ENCODE measurements at places on chromosomes 3 and 15.

DNA sequence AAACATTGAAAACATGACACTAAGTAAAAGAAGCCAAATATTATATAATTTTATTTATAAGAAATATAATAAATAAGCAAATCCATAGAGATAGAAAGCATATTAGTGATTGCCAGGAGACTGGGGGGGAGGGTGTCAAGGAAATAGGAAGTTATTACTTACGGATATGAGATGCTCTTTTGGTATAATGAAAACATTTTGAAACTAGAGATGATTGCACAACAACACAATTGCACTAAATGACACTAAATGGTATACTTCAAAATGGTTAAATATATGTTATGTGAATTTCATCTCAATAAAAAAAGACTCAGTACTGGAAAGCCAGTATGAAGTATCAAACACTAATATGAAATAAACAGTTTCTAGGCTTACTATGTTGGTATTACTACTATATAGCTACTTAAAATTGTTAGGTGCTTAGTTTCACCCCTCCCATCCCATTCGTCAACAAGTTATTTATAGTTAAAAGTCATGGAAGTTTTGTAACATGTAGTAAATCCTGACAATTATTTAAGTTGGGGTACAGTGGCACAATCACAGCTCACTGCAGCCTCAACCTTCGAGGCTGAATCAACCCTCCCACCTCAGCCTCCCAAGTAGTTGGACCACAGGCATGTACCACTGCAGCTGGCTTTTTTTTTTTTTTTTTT is 43.7 kb downstream of the STAG1 start:
- no peak for DNase-seq

- DNase-seq = no peak
Observed at GRCh38 chr3:42658091-42658770, 4.7 kb downstream of the ZBTB47 start.

DNA sequence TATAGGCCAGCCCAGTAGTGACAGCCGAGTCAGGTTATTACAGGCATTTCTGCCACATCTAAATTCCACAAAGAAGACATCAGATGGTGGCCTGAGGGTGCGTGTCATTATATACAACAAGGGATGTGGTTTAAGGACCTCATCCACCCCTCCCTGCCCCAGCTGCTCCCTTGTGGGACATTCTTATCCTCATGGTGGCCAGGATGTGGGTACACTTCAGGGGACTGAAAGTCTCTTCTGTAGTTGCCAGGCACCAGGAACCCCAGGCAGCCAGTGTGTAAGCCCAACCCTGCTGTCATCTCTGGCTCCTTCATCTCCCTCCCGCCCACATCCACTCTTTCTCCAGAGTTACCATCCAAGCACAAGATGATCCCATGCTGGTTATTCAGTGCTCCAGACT is 224.9 kb upstream of the TOPAZ1 start:
- no peak for DNase-seq

- DNase-seq = no peak
Observed at GRCh38 chr3:39208463-39209055, 16.2 kb upstream of the XIRP1 start.

- DNase-seq = no peak
Observed at GRCh38 chr15:43541785-43542184, 24.4 kb downstream of the MAP1A start.

DNA sequence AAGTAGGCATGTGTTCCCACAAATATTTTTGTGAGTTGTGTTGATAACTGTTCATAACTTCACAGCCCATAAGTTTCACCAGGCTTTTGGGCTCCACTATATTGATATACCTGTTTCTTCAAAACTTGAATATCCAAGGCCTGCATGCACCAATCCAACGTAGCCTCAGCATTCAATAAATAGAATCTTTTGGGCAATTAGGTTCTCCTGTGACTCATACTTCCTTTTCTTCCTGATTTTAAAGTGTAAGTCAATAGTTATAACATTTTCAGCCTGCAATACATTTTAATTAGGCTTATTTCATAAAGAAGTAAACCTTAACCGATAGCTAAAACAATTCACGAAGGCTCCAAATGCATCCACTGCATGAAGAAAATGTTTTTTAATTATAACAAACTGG is 97.8 kb upstream of the SPRED1 start:
- DNase-seq = no peak

DNA sequence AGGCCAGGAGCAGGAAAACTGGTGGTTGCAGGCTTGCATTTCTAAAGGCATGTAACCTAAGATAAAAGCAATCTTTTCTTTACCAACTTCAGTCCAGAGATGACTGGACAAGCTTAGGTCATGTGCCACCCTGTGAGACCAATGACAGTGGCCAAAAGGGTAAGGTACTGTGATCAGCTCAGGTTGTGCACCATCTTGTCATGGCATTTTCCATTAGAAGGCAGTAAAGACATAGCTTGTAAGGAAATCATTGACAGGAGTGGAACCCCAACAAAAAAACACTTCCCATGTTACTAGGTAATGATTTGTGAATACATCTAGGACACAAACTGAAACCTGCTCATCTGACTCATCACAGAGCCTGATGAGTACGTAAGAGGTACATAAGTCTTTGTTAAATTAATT is 35.2 kb downstream of the SSR3 start:
- no peak for DNase-seq

GRCh38 chr3:72517921-72518424 is 330.3 kb downstream of the SHQ1 start:
- DNase-seq = no peak

- no peak for DNase-seq
Observed at GRCh38 chr3:156705761-156706616, 31.6 kb downstream of the TIPARP start.

- DNase-seq = no peak
Observed at GRCh38 chr3:12891985-12892839, 50.8 kb upstream of the RPL32 start.

DNA sequence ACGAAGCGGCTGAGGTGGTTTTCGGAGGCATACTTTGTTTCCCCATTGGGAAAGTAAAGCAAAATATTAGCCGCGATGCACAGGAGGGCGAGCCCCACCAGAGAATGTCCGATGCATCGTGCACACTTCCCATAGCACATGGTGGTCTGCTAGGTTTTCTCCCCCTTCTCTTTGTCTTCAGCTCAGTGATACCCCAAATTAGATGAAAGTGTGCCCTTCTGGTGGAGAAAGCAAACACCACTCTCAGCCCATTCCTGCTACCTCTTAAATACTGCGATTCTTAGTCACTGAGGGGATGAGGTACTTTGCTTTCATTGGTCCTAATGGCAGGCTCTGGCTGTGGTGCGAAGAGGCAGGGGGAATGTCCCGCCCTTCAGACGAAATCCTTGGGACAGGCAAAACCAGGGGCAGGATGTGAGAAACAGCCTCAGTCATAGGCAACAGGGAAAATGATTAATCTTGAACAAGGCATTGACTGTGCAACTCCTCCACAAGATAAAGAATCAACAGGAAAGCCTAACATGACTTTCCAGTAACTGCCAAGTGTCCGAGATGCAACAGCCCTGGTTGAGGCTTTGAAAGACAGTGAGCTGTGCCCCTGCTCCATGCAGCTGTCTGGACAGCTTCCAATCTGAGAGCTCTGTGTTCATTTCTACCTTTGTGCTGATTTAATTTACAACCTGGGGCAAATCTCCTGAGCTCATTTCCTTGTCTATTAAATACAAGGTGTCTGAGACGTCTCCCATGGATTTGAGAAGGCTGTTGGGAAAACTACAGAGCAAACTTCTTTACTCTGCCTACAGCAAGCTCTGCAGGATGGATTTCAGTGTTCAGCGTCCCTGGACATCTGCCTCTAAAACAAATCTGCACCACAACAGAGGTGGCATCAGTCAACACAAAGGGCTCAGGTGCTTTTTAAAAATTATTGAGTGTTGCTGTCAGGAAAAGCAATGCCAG is at the start of gene TM4SF1:
Gene TM4SF1, minus strand, starts transcription at position 242 of the 957 bp plus-strand sequence. Its CDS starts 102 bp downstream, at position 140.
- DNase-seq = peak; percentile 33

- peak; percentile 85 for DNase-seq
Observed at GRCh38 chr3:72274493-72275330, 489.8 kb upstream of the PROK2 start.

GRCh38 chr3:16896820-16897219 is 12.1 kb downstream of the PLCL2 start:
- no peak for DNase-seq

GRCh38 chr3:194654443-194654842 is 17.5 kb downstream of the LSG1 start:
- no peak for DNase-seq

DNA sequence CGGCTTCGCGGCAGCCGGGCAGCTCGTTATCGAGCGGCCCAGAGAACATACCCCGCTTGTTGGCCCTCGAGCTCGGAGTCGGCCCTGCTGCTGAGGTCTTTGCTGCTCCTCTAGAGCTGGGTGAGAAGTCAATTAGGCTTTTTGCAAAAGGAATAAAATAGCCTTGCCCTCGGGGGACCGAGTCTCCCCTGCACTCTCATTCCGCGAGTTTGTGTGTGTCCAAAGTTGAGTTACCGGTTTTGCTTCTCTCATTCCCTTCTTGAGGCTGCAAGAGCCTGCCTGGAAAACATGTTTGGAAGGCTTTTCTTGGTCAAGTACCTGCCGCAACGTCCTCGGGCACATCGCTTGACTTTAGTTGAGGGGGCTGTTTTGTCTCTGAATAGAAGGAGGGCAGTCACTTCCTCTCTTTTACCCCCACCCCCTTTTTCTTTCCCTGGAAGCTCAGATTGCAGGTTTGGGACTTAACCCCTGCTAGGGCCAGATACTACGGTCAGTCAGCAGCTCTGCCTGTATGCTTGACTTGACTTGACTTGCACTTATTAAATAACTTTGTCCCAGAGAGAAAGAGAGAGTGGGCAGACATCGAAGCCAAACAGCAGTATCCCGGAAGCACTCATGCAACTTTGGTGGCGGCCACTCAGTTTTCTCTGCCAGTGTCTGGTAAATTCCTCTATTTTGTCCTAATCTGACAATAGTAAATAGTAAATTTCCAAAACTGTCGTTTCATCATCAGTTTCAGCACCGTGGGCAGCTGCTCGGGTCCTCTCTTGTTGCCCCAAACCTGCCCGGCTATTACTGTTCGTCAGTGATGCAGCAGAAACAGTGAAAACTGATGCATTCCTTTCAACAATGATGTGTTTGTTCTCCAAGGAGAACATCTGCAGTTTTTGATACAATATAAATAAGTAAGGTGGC is 609 bp downstream of the RNF13 start:
- peak; percentile 29 for DNase-seq

GRCh38 chr3:20401253-20401652 is 215.2 kb upstream of the SGO1 start:
- no peak for DNase-seq

DNA sequence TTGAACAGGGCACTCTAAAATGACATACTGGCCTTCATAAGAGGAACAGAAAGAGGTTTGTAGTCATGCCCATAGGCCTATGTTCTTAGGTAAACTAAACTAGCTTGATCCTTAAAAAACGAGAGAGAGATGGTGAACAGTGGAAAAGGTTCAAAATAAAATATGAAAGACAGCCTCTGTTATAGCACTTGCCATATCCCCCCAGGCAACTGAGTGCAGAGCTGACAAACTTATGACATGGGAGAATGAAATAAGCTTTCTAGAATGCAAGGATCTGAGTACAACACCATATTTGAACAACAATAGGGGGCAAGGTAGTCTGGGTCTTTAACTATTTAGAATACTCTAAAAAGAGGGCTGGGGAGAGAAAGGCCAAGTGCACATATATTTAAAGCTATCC is 700.6 kb upstream of the CFAP20DC start:
- DNase-seq = no peak

DNA sequence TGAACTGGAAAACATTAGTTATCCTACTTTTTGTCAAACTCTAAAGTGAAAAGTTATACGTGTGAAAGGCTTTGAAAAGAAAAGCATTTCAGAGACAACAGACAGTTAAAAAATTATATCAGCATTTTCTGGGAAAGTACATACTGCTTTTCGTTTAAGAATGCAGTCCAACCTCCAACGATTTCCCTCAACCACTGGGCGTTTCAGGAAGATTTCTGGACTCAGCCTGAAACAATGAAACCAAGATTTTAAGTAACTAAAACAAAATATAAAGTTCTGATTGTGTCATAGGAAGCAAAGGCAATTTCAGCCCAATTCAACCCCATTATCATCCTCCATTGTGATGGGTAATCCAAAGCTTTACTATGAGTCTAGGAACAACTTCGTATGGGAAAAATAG is 110.7 kb downstream of the PLD1 start:
- no peak for DNase-seq

DNA sequence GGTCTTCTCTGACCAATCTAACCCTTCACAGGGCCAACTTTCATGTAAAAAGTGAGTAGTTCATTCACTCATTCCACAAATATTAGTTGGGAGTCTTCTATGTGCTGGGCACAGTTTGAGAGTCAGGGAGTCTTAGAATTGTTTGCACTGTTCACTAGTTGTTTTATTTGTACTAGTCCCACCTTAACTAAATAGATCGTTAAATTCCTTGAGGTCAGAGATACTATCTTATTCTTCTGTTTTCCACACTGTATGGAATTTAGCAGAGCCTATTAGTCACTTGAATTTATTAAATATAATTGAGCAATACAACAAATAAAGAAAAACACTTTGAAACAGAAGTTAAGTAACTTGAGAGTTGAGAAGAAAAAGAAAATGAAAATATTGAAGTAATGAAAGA is 40.8 kb upstream of the SPTSSB start:
- DNase-seq = no peak

GRCh38 chr15:98733098-98733497 is 84.8 kb downstream of the IGF1R start:
- DNase-seq = no peak

- DNase-seq = no peak
Observed at GRCh38 chr3:105730801-105731354, 137.9 kb downstream of the CBLB start.

DNA sequence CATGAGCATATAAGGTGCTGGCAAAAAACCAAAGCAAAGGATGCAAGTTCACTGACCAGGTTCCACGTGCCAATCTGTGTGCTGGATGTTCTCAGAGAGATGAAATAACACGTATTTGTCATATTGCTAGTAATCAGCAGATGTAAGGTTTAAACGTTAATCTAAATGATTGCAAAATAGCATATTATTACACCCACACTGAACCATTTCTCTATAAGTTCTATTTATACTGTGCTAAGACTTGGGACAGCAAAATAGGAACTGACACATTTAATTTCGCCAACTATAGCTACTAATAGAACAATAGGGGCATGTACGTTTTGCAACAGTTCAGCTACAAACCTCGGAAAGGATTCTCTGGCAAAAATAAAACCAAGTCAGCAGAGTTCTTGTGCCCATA is 350.3 kb upstream of the ZNF385D start:
- no peak for DNase-seq

DNA sequence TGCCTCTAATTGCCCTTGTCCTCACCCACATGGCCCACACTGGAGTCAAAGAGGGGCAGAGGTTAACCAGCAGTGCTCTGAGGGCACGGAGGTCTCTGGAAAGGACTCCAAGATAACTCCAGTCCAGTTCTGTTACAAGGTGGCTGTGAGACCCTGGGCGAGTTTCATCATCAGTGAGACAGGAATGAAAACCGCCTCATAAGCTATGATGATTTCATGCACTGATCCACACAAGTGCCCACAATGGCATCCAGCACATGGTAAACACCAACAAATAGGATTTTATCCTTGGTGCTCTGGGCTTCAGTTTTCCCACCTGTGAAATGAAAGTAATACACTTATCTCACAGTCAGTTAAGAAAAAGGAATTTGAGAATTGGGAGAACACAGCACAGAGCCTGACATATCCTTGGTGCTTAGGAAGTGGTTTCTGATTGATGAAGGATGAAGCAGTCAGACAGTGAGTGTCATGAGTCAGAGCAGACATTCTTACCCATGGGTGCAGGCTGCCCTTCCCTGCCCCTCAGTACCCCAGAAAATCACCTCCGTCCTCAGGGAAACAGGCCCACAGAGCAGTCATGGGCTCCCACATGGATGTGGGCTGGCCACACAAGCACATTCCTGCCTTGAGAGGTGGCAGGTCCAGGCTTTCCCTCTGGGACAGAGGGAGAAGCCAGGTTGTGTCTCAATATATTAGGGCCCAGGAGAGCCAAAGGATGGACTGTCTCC is 48.4 kb downstream of the DAPK2 start:
- no peak for DNase-seq

Data from DMS 273 treated with DMSO at 0.1 percent for 48 hours (cell line).